ENCODE measurements at places on chromosomes 2 and 18.

DNA sequence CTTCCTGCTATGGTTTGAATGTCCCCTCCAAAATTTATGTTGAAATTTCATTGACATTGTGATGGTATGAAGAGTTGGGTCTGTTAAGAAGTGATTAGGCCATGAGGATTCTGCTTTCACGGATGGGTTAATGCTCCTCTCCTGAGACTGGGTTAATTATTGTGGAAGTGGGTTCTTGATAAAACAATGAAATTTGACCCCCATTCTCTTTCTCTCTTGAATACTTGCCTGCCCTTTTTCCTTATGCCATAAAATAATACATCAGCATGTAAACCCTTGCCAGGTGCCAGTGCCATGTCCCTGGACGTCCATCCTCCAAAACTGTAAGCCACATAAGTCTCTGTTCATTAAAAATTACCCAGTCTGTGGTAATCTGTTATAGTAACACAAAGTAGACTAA lies 352.8 kb downstream of the LRRTM4 start:
- no peak for DNase-seq

- DNase-seq: no peak
These were observed 48.6 kb downstream of the LAMA1 start for GRCh38 chr18:7068871-7069590.

DNA sequence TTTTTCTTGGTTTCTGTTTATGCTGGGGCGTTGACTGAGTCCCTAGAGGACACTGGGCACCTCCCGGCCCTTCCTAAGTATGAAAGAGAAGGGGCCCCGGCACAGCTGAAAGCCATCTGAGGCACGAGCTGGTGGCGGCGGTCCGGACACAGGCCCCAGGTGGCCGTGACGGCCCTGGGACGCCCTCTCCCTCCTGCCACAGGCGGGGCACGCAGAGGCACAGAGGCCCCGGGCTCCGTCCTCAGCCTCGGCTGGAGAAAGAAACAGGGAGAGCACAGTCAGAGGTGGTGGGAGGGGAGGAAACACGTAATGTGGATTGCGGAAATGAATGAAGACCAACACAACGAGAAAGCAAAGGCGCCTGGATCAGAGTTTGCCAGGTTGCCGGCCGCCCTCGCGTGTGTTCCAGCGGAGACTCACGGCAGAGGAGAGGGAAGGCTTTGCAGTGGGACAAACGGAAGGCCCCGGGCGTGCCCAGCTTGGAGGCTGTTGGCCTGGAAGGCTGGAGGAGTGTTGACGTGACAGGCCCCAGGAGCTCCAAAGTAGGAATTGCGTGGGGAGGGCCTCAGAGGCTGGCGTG lies 119.1 kb downstream of the PTGR3 start:
- peak; percentile 25 for DNase-seq

DNA sequence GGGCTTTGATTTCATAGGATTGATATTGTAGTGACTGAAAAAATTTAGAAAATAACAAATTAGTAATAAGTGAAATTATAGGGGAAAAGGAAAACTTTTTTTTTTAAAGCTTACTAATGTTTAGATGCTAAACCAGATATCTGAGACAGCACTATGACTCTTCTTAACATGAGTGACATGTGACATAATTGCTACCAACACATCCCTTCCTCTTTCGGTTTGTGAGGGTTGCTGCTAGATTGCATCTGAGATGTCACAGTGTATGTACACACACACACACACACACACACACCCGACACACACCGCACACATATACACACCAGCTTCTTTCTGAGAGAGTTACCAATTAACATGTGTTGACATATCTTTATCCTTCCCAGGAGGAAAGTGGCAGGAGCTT lies 18.0 kb downstream of the RAPGEF4 start:
- DNase-seq: no peak

DNA sequence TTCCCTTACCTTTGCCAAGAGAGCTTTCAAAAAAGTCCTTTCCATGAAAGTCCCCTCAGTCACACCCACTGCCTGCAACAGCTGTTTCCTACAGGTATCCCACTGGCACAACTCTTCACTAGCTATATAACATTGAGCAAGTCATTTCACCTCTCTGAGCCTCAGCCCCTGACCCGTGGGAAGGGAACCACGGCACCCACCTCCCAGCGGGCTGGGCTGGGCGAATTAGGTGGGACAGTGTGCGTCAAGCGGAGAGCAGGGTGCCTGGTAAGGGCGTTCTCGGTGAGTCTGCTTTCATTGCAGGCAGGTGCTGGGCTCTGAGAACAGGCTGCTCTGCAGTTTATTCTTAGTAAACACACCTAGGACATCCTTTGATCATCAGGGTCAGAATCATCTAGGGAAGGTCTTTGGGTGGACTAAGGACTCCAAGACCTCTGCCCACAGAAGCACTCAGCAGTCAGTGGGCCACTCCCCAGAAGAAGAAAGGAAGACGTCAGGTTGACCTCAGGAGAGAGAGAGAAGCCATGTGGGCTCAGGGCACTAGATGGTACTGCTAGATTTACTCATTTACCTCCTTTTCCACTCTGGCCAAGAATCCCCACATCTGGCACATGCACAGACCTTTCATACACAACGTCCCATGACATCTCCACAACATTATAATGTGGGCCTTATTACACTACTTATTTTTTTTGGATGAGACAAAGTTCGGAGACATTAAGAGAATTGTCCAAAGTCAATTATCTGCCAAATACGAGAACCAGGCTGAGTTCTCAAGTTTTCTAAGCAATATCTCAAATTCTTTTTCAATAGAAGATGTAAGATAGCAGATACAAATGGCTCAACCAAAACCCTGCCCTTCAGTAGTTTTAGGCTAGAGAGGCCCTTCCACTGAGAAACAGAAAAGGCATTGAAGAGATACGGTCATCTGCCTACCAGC lies 79.9 kb downstream of the GALNT14 start:
- DNase-seq: no peak

- DNase-seq: no peak
These were observed 61.0 kb upstream of the NFE2L2 start for GRCh38 chr2:177325554-177325953.

- peak; percentile 80 for DNase-seq
These were observed 145.0 kb downstream of the TTC27 start for GRCh38 chr2:32772638-32773447.

- no peak for DNase-seq
These were observed 976.8 kb downstream of the TMEM182 start for GRCh38 chr2:103738606-103739005.

DNA sequence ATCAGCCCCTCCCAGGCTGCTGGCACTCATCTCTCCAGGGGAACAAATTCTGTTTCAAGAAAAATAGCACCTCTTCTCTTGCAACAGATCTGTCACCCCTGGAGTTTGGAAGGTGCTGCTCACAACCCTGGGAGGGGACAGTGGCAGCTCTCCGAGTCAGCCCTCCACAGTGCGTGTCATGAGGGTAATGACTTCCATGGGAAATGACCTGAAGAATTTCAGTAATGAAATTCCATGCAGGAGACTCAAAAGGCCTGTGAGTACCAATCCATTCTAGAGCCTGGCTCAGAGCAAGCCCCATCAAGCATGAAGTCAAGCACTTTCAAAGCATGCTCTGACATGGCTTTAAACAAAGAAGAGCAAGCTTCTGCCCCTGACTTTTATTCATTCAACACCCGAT lies 276.3 kb upstream of the PARD3B start:
- no peak for DNase-seq

DNA sequence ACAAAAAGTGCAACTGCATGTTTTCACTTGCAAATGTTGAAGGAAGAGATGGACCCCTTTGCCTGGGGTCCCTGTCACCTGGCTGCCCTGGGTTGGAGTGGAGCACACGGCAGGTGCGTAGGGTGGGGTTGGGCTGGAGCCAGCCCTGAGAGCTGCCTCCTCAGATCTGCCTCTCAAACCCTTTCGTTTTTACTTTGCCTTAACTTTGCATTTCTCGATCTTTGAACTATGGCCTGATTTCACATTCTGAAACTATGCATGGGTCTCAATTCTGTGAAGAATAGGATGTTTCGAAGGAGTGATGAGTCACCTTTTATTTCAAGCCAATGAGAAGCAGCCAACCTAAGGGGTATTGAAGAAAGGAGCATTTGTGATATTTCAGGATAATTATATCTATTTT lies 132.8 kb downstream of the ACOXL start:
- no peak for DNase-seq

- DNase-seq: no peak
These were observed 18.1 kb downstream of the FBXO48 start for GRCh38 chr2:68448671-68449653.

- DNase-seq: no peak
These were observed 69.2 kb downstream of the HIBCH start for GRCh38 chr2:190250421-190250820.

DNA sequence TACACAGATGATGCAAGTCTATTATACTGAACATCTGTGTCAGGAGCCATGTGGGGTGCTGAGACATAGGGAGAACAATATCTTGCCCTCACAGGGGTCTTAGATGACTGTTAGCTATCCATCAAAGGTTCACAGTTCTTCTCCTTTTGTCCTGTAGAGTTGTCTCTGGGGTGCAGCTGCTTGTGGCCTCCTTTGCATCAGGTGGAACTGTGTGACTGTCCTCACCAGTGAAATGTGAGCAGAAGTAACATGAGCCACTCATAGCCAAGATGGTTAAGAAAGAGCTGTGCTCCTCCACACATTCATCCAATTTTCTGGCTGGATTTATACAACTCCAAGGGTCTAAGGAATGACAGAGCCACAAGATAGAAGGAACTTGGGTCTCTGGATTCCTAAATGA lies 56.0 kb upstream of the ST8SIA3 start:
- no peak for DNase-seq

DNA sequence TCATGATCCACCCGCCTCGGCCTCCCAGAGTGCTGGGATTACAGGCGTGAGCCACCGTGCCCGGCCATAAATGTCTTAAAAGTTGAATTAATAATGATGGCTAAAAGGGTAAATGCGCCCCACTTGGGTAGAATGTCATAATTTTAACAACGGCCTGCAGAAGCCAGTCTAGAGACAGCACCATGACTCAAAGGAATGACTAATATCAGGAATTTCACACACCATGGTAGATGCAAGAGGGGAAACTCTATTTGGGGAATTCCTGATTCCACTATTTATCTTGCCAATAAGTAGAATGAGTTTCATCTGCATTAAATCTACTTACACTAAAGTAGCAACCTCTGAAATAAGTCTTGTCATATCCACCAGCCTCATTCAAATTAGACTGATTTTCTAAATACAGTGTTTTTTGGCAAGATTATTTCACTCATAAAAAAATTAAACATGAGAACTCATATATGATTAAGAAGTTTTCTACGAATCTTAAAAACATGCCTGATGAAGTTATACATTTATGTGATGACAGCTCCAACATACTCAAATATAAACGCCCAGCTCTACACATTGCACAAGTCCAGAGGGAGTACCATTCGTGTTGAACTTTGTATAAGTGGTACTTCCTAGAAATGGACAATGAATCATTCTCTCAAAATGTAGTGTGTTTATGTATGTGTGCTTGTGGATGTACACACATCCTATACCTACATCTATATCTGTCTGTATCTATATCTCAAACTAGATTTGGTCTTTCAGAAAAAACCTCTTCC lies 309.7 kb downstream of the IRS1 start:
- DNase-seq: no peak

DNA sequence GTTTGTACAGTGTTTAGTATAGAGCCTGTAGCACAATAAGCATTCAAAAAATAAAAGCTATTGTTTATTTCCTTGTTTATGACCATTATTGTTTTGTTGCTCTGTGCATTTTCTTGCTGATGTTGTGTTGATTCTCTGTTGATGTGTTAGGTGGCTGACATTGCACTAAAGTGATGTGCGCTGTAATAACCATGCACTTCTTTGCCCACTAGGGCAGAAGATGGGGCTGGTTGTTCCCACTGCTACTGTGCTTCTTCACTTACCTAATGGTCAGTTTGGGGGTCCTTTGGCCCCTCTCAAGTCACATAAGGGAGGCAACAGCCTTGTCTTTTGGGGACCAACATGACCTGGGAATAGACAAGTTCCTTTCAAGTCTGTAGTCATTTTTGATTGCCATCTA lies 6.0 kb downstream of the SCG2 start:
- DNase-seq: no peak

DNA sequence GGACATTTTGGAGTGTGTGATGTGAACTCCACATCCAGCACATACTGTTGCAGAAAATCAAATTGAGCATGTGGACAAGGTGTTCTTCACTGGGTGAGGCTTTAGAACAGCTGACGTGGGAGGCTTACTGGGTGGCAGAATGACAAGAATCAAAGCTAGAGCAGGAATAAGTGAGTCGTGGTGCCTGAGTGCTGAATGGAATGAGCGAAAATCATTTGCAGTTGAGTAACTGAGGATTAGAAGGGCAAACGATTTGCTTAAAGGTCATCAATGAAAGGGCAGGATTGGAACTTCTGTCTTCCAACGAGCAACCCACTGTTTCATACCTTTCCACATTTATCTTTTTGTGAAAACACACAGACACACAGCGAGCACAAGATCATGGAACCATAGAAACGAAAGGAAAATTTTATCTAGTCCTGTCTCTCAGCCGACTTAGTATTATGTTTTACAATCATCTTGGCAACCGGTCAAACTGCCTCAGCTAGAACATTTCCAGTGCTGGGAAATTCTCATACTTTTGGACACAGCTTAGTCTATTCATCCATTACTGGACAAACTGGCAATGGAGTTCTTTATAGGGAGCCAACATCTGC lies 7.2 kb upstream of the DAW1 start:
- no peak for DNase-seq

GRCh38 chr2:74186038-74186437 lies 7.4 kb upstream of the MOB1A start:
- no peak for DNase-seq

GRCh38 chr2:151664520-151664919 lies 69.8 kb downstream of the NEB start:
- no peak for DNase-seq

- no peak for DNase-seq
These were observed 168.4 kb downstream of the LOXHD1 start for GRCh38 chr18:46488471-46489213.

DNA sequence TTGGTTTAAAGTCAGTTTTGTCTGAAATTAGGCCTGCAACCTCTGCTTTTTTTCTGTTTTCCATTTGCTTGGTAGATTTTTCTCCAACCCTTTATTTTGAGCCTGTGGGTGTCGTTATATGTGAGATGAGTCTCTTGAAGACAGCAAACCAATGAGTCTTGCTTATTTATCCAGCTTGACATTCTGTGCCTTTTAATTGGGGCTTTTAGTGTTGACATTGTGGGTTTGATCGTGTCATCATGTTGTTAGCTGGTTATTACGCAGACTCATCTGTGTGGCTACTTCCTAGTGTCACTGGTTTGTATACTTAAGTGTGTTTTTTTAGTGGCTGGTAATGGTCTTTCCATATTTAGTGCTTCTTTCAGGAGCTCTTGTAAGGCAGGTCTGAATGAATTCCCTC lies 18.8 kb downstream of the TMEM87B start:
- DNase-seq: no peak

GRCh38 chr2:8452296-8452695 lies 229.6 kb upstream of the ID2 start:
- no peak for DNase-seq

DNA sequence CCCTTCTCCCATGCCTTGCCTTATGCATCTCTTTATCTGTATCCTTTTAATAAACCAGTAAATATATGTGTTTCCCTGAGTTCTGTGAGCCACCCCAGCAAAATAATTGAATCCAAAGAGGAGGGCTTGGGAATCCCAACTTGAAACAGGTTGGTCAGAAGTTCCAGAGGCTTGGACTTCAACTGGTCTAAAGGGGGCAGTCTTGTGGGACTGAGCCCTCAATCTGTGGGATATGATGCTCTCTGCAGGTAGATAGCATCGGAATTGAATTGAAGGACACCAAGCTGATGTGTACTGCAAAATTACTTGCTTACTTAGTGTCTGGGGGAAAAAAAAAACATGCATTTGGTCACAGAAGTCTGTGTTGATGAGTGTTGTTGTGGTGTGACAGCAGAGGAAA lies 1033.5 kb upstream of the TMEFF2 start:
- peak; percentile 37 for DNase-seq

GRCh38 chr2:36423172-36423571 lies 67.6 kb downstream of the CRIM1 start:
- DNase-seq: no peak

Data from GM23338 (cell line).